ENCODE measurements at places on chromosomes 3 and 15.

DNA sequence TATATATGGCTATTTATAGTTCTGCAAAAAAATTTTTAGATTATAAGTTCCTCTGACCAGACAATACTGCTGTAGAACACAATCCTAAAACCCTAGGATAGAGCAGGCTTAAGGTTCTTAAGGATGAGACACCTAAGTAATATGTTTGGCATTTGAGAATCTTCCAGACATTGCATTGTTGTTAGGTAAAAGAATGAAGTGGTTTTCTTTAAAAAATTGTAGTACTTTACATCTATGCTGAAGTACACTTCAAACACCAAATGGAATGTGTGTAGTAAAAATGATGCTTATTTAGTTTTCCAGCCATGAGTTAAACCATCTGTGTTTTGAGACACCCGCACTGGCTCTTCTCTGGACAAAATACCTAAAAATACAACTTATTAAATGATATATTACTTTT is 857.7 kb downstream of the OTOL1 start:
- DNase-seq = no peak

DNA sequence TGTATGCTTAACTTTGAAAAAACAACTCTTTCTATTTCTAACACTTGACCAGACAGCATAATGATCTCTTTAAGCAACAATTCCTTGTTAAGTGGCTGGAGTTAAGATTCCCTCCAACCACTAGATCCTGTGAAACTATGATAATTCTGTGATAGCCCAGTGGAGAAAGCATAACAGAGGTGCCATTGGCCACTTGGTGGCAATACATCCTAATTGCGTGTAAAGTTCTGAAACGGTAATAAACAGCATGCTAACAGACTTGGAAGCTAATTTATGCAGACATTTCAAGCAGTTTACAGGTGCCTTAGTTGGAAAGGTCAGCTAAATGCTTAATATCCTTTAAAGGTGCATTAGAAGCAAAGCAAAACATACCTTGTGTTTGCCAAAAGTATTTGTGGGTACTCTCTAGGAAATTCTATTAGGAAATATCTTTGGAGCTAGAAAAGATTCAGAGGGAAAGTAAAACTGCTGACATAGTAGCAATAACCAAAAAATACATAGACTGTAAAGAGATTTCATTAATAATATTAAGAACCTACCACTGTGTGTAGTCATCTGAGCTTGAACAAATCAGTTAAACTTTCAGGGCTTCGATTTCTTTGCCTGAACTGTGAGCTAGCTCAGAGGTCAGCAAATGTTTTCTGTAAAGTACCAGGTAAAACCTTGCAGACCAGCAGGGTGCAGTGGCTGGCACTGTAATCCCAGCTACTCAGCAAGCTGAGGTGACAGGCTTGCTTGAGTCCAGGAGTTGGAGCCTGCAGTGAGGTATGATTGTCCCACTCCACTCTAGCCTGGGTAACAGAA is 19.0 kb upstream of the CSTA start:
- no peak for DNase-seq

- DNase-seq = no peak
These were observed 152.3 kb downstream of the IGF1R start for GRCh38 chr15:98800437-98801233.

DNA sequence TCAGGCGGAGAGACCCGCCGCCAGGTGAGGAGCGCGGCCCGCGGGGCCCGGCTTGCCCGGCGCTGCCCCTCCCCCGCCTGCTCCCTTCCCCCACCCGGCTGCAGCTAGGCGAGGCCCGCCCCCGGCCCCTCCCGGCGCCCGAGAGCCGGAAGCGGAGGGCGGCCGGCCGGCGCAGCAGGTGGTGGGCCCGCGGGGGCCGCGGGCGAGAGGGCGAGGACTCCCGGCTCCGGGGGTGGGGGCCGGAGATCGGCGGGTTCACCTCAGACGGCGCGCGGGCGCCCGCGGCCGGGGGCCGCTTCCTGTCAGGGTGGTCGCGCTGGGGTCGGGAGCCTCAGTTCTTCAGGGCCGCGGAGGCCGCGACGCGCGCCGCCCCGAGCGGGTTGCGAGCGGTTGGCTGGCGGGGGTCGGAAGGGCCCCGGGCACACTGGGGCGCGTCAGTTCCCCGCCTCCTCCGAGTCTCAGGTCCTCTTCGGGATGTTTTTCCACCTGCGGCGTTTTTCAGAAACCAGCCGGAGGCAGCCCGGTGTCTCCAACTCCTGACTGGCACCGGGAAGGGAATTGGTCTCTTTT is 395 bp downstream of the ZFAND6 start:
- peak; percentile 73 for DNase-seq

- no peak for DNase-seq
These were observed 5.3 kb downstream of the IGF1R start for GRCh38 chr15:98653686-98654085.

DNA sequence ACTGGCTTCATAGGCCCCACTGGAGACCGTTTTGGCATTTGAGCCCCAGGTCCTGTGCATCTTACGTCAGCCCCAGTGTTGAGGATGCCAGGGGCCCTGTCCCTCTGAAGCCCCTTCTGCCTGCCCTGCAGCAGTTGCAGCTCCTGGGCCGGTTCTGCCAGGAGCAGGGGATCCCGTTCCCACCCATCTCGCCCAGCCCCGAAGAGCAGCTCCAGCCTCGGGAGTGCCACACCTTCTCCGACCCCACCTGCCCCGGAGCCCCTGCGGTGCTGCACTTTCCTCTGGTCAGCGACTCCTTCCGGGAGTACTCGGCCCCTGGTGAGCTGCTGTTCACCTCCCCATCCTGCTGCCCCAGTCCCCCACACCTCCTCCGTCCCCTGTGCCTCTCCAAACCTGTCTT is 8.6 kb downstream of the PLA2G4B start:
- no peak for DNase-seq

- DNase-seq = no peak
These were observed 81.8 kb downstream of the NR2F2 start for GRCh38 chr15:96412045-96412905.

- no peak for DNase-seq
These were observed 100.6 kb downstream of the OXNAD1 start for GRCh38 chr3:16365491-16366128.

GRCh38 chr3:42442640-42443039 is 32.2 kb upstream of the LYZL4 start:
- DNase-seq = no peak

GRCh38 chr3:48507256-48508061 is 3.5 kb upstream of the SHISA5 start:
- DNase-seq = peak; percentile 55

- no peak for DNase-seq
These were observed 41.3 kb downstream of the MEIS2 start for GRCh38 chr15:37059086-37059485.

- DNase-seq = no peak
These were observed 7.2 kb upstream of the AQR start for GRCh38 chr15:34976743-34977142.

- DNase-seq = no peak
These were observed 129.2 kb upstream of the IL12A start for GRCh38 chr3:159859424-159859823.

DNA sequence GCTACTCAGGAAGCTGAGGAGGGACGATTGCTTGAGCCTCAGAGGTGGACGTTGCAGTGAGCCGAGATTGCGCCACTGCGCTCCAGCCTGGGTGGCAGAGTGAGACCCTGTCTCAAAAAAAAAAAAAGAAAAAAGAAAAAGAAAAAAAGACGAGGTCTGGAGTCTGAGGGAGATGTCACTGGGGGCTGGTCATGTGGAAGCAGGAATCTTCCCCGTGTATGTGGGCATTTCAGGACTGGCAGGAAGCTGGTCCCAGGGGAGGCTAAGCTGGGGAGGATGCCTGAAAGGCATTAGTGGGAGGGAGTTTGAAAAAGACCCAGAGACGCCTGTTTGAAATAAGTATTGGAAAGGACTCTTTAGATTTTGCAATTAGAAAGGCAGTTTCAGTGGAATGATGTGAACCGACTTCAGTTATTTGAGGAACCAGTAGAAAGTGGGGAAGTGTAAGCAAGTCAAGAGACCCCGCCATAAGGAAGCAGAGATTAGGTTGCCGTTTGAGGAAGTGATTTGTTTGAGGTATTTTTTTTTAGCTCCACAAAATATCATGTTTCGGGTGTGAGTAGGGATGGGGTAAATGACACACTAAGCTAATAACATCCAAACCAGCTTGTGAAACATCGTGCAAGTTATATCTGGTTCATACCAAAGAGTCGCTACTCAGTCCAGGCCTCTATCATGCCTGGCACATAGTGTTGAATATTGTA is 55.5 kb downstream of the ST6GAL1 start:
- no peak for DNase-seq

All from stimulated activated CD8-positive, alpha-beta memory T cell treated with anti-CD3 and anti-CD28 coated beads, Interleukin-2, amount 100 ng/mL, for 48 hours (primary cell).